ENCODE measurements at places on chromosomes 1 and 21. TPM values are rescaled to one million over a fixed set of nuclear protein-coding genes. Genes with fewer than 3 reads are reported as not detected.

DNA sequence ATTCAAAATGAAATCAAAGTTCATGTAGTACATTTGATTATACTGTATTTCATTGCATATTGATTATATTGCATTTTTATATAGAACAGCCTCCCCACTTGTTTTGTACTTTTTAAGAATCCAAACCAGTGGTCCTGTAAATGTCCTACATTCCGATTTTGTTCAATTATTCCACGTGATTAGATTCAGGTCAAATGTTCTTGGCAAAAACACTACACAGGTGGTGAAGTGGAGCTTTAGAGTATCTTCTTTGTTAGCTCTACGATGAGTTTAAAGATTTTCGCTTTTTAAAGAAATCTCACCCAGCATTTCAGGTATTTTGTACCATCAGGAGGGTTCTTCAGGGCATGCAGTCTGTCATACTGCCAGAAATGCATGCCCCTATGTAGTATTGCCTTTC is 120.6 kb downstream of the TRIM33 start:
- no peak for DNase-seq

The TMEM52 gene
- 0.80 TPM for total RNA-seq

GRCh38 chr1:75612976-75613375 is 2.1 kb upstream of the SLC44A5 start:
- no peak for DNase-seq

The DCST2 gene
- total RNA-seq = 5.5 TPM

The AMPD1 gene
- not detected for total RNA-seq

The TNFRSF4 gene
- total RNA-seq = 2.5 TPM

- no peak for DNase-seq
Observed at GRCh38 chr1:66739401-66740157, 12.7 kb upstream of the DYNLT5 start.
